Head of caudate nucleus (tissue), 42 donors: ENCODE measurements at places on chromosomes 11 and 22.

DNA sequence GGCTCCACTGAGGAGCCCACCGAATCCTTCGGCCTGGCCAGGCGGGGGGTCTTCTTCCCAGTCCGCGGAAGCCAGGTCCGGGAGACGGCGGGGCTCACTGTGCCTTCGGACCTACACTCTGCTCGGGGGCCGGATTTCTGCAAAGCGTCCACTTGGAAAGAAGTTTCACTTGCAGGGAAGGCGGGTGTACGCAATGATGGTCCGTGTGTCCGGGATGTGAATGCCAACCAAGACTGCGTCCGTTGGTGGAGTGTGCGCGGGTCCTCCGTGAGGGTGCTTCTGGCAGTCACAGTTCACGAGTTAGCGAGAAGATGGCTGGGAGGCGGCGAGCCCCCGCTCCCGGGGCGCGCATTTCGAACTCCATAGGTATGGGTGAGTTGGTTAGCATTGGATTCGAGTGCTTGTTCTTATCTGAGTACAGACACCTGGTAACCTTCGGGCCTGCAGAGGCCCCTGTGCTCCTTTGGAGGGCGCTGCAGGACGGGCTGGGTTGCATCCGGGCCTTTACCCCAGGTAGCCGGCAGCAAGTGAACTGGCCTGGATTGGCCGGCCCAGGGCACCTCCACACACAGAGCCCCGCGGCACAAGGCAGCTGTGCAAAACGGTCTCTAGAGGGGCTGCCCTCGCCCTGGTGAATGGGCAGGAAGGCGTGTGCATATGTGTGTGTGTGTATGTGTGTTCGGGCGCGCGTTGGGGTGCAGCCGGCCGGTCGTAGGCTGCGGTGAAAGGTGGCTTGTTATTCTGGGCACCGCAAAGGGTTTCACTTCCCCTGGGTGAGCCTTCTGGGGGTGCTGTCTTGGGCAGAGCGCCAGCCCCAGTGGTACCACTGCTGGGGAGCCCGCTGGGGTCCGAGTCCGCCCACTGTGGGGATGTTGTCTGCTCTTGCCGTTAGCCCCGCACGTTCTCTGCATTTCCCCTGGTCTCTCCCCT, 13.3 kb upstream of the CYP2R1 start:
- DNase-seq, result peak; percentile 56

DNA sequence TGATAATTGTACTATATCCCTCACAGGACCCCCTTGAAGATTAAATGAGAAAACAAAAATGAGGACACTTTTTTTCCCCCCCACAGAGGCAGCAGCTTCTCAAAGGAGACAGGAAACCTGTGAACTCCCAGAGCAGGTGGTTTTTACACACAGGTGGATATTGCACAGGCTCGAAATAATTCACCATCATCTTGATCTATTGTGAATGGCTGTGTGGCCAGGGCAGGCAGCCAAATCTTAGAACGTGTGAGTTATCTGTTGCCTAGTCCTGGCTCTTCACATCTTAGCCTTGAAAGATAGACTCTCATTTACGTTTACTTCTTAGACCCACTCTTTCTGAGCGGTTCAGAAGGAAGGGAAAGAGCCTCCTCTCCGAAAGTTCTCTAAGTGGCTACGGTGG, 23.5 kb downstream of the PPFIBP2 start:
- no peak for DNase-seq

- no peak for DNase-seq
These were observed 51.8 kb downstream of the SYN3 start for GRCh38 chr22:33006220-33006954.

DNA sequence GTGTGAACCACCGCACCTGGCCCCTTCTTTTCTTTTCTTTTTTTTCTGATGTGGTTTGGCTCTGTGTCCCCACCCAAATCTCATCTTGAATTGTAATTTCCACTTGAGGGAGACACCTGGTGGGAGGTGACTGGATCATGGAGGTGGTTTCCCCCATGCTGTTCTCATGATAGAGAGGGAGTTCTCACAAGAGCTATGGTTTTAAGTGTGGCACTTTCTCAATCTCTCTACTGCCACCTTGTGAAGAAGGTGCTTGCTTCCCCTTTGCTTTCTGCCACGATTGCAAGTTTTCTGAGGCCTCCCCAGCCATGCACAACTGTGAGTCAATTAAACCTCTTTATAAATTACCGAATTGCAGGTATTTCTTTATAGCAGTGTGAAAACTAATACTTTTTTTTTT, 4.9 kb upstream of the TCN2 start:
- DNase-seq, result peak; percentile 52

- no peak for DNase-seq
These were observed 175.7 kb downstream of the SHANK2 start for GRCh38 chr11:71076525-71077304.

GRCh38 chr11:118216621-118217481, 8.0 kb downstream of the JAML start:
- no peak for DNase-seq

- no peak for DNase-seq
These were observed 200.4 kb downstream of the KIF18A start for GRCh38 chr11:27907530-27907929.

DNA sequence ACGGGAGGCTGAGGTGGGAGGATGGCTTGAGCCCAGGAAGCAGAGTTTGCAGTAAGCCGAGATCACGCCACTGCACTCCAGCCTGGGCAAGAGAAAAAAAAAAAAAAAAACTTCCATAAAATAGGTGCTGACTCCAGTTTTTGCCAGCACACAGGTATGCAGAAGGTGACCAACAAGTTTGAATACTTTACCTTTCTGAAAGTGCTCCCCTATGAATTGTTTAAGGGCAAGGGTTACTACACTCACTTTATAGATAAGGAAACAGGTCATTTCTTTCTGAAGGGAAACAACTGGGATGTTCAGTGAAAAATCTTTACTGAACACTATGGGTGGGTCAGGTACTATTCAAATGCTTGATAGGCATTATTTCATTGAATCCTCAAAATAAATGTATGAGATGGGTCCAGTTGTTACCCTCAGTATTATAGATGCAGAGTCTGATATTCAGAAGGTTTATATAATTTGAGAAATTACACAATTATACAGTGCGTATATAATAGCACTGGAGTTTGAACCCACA, 538.5 kb downstream of the INSC start:
- no peak for DNase-seq

DNA sequence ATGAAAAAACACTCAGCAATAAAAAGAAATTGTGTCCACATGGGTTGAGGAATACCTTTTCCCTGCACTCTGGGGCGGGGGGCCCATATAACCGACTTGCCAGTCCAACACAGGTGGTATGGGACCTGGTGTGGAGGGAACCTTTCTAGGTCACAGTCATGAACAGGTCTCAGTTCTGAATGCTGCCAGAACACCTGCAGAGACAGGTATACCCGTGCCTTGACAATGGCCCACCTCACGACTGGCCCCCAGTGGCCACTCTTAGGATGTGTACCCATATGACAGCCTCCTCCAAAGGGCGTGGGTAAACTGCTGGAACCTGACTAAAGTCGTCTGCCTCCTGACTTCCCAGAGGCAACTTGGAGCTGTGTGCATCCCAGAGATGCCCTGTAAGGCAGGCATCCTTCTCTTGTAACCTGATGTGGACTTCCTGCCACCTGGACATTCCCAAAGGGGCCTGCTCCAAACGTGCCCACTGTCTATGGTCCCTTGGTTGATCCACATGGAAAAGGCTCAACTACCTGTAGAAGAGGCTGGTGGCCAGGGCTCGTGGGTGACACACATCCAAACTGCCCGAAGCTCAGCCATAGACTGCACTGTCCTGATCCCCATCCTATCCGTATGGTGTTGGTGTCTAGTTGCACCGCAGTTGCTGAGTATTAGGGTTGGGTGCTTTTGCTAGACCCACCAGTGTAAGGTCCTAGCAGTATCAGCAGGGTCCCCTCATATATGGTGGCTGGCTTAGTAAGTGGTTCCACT, 859.3 kb downstream of the BRD1 start:
- DNase-seq, result peak; percentile 17

GRCh38 chr11:35937111-35937510, 6.8 kb upstream of the LDLRAD3 start:
- DNase-seq, result no peak

DNA sequence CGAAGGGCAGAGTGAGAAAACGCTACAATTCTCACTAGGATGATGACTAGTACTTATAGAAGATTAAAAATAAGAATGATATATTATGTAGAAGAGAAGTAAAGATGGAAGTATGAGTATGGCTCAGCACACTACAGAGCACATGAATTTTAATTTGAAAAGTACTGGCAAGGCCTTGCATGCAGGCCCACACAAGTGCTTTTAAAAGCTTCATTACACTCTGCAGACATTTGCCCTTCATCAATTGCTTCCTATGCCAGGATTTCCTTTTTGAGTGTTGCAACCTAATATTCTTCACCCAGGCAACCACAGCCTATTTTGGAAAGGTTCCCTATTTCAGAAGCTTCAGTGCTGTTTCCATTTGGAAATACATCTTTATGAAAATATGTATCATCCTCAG, 81.1 kb downstream of the LARGE2 start:
- DNase-seq, result no peak

DNA sequence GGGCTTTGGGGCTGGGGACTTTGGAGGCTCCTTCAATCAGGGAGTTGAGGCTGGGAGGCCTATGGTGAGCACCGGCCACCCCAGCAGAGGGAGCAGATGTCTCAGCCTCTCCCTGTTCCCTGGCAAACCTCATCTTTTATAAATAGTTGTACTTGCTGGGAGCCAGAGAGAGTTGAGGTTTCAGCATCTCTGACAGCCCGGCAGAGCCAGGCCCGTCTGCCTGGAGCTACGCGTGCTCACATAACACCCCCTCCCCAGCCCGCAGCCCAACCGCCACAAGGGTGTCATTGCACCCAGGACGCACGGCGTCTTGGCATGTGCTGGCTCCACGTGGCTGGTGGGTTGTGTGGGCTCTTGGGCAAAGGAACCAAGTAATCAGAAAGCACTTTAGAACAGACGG, 127.1 kb downstream of the CHST1 start:
- no peak for DNase-seq

DNA sequence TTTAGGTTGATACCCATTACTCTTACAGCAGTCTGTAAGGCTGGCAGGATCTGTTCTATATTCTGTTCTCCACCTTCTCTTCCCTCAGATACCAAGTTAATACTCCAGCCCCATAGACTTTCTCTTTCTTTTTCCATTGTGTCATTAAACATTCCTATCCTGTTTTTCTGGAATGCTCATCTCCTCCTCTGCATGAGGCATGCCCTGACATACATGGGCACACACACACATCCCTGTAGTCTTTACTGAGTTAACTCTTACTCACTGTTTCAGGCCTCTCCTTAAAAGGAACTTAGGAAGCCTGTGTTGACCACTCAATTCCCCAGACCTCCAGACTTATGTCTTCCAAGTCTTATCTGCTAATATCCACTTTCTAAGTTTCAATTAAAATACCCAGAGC, 476.8 kb downstream of the METTL15 start:
- DNase-seq, result no peak

GRCh38 chr11:60971520-60971919, at the start of gene CD6:
Gene CD6 (plus strand): TSS chr11:60971680. CDS start chr11:60971866, 186 bp downstream.
- DNase-seq, result no peak

GRCh38 chr11:120324932-120325810, at the start of gene TLCD5:
Gene TLCD5 (plus strand): TSS chr11:120325299. CDS start chr11:120327442, 2,143 bp downstream.
- DNase-seq, result peak; percentile 75

- DNase-seq, result no peak
These were observed 11.2 kb upstream of the PPP2R1B start for GRCh38 chr11:111777094-111778046.

DNA sequence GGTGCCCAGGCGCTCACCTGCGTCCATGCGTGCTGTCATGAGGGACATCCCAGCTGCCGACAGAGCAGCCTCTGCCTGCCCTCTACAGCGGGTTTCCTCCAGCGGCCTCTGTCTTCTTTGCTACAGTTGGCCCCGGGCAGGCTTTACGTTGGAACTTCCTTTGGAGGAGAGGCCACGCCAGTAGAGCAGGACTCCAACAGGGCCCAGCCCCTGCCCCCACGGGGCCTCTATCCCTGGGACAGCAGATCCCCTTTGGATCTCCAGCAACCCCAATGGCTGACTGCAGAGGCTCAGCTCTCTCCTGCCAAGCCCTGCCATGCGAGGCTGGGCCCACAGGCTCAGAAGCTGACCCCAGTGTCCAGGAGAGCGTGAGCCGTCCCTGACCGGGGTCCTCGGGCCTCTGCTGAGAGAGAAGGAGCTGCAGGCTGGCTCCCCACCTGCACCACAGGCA, 12.1 kb downstream of the TRPM5 start:
- no peak for DNase-seq

DNA sequence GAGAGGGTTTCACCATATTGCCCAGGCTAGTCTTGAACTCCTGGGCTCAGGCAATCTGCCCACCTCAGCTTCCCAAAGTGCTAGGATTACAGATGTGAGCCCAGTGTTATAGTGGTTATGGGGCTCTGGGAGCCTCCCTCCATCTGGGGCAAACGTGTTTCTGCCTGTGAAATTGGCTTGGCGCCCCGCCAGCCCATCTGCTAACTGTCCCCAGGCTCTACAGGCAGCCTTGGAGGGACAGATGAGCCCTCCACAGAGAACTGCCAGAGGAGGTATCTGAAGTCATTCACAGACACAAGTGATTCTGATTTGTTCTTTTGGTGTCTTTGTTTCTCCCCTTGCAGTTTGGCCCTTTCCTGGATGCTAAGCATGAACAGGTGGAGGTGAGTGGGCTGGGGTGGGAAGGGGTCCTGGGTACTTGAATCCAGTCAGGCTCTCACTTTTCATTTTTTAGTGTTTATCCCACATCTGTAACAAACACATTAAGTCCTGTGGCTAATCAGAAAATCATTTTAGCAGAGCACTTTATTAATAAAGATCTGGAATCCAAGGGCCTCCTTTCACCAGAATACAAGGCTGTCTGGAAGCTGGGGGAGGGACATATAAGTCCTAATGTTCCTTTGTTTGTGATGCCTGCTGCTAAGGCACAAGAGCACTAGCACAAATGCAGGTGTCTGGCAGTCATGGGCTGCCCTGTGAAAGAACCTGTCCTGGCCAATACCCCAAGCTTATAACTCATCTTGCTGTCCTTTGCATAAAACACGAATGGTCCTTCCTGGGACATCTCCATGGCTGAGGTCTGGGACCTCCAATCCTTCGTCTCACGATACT, 25.7 kb upstream of the CDC42EP2 start:
- peak; percentile 49 for DNase-seq

- DNase-seq, result no peak
These were observed 908.6 kb downstream of the NTM start for GRCh38 chr11:132278801-132279574.

GRCh38 chr11:77159219-77159936, 31.3 kb downstream of the MYO7A start:
- DNase-seq, result no peak

- no peak for DNase-seq
These were observed 247.5 kb downstream of the GRIK4 start for GRCh38 chr11:120759046-120759445.

- DNase-seq, result no peak
These were observed 528.5 kb upstream of the B3GAT1 start for GRCh38 chr11:134940441-134941126.

DNA sequence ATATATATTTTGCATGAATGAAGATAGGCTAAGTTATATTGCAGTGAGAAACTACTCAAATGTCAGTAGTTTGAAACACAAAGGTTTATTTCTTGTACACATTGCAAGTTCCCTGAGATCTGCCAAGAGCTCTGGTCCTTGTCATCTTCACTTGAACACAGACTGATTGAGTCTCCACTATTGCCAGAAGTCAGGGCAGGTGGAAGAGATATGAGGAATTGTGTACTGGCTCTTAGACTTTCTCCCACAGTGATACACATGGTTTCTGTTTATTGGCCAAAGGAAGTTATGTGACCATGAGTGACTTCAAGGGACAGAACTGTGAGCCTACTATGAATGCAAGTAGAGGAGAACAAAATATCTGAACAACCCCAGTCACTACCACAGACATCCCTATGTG, 44.2 kb downstream of the PPFIBP2 start:
- DNase-seq, result no peak
